ENCODE measurements at places on chromosomes 2 and 18.

DNA sequence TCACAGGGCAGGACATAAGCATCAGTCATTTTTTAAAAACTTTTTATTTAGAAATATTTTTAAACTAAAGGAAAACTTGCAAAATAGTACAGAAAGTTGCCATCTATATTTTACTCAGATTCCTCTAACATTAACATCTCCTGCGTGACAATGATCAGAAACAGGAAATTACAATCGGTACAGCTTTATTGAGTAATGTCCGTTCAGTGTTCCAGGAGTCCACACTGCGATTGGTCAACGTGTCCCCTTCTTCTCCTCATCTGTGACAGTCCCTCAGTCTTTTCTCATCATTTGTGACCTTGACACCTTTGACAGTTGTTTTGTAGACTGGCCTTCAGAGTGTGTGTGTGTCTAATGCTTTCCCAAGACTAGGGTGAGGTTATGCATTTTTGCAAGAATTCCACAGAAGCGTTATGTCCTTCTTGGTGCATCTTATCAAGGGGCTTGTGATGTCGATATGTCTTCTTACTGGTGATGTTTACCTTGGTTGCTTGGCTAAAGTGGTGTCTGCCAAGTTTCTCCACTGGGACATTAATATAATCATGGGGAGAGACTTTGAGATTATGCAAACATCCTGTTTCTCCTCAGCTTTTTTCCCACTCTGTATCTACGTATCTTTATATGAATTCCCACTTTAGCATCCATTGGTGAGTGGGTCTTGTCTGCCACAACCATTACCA lies 21.4 kb upstream of the TMEM177 start:
- no peak for DNase-seq

GRCh38 chr2:30511122-30512083 lies 64.4 kb downstream of the LCLAT1 start:
- peak; percentile 24 for DNase-seq

DNA sequence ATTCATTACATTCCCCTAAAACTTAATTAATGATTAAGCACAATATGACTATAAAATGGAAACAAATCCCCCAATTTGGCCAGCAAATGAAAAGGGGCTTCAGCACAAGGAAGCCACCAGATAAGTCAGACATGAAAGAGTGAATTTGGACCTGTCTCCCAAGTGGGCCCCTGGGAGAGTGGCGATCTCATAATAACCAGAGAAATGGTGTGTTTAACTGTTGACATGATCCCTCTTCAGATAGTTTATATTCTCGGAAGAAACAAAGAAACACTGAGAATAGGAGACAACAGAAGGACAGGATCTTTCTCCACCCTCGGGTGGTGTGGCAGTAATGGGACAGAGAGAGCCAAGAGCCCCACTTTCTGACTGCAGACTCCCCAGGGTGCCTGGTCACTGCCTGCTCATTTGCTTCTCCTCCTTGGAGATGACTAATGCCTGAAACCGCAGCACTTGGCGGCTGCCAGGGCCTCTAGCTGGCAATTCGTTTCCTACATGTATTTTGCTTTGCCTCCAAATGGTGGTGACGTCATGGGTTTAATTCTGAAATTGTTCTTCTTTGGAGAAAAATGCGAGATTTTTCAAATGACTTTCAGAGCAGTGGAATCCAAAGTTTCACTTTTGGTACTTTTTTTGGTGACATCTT lies 46.4 kb upstream of the SPP2 start:
- no peak for DNase-seq

GRCh38 chr2:113707106-113707505 lies 49.3 kb downstream of the SLC35F5 start:
- no peak for DNase-seq

- no peak for DNase-seq
Measured at GRCh38 chr2:53498210-53498609, 269.4 kb upstream of the CHAC2 start.

DNA sequence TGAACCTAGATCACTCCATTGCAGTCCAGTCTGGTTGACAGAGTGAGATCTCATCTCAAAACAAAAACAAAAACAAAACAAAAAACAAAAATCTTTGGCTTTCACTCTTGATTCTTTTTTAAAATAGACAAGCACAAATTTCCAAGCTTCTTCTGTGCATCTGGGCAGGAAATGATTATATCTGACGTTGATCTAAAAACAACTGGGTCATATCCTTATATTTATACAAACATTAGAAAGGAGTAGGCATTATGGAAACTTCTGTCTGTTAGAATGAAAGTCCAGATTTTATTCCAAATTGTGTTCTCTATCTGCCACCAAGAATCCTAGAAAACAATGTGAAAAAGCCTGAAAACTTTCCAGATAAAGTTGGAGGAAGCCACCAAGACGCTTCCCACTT lies 26.2 kb upstream of the PMAIP1 start:
- no peak for DNase-seq

- peak; percentile 59 for DNase-seq
Measured at GRCh38 chr2:36359067-36359466, 3.5 kb downstream of the CRIM1 start.

Data from eye (tissue), 1 donor.